Inflammatory macrophage (primary cell): ENCODE measurements at places on chromosomes 6 and 20.

GRCh38 chr6:119594907-119595306 lies 245.3 kb upstream of the MAN1A1 start:
- DNase-seq: no peak

DNA sequence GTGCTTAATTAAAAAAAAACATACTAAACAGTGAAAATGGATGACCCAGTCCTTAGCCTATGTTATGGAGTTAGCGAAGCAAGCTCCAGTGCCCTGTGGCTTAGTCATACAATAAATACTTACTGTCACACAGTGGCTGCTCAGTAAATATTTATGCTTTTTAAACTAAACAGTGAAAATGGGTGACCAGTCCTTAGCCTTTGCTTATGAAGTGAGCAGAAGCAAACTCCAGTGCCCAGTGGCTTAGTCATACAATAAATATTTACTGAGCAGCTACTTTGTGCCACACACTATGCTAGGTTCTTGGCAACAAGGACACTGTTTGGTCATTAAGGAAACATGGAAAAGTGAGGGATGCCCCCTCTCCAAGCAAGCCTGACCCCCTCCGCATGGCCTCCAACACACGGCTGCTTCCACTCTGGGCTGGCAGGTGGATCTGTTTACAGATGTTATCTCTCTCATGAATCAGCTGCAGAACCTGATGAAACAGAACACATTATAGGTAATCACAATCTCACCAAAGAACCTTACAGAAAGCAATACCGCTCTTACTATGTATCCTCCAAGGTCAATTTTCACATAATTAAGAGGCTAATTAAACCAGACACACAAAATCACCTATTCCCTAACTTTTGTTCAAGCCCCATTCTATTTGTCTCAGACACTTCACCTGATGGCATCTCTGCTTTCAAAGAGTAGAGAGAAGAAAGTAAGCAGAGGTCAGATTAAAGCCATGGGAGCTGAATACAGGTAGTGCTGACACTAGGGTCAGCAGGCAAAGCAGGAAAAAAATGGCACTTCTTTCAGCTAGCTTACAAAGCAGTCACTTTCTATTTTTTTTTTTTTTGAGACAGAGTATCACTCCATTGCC lies 27.3 kb downstream of the CDK5RAP1 start:
- DNase-seq: no peak

DNA sequence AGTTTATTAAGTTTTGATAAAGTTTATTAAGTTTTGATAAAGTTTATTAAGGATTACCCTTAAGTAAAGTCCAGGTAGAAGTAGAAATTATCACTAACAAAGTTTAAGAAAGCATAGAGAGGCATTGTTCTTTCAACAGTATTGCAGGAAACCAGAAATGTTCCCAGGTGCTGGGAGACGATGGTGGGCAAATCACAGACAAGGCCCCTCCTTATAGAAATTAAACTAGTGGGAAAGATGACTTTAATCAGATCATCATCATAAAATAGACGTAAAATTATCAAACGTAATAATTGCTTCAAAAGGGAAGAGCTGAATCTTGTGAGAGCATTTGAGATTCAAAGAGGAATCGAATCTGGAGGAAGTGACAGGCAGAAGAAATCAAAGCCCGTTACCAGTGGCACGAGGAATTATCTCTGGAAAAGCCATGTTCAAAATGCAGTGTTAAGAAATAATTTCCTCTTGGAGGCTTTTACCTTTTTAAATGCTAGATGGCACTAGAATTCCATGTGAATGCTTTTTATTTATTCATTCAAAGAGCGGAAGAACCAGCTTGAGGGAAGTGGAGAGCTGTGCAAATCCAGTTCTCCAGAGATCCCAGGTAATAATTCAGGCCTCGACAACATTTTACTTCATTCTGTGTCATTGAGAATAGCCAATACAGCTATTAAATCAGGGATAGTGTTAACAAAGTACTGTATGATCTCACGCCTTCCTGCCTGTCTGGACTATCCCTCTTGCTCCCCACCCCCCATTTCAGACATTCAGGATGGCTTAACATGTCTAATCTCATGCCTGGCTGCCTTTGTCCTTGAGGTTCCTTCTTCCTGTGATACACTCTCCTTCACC lies 1.0 kb upstream of the APMAP start:
- peak; percentile 12 for DNase-seq

DNA sequence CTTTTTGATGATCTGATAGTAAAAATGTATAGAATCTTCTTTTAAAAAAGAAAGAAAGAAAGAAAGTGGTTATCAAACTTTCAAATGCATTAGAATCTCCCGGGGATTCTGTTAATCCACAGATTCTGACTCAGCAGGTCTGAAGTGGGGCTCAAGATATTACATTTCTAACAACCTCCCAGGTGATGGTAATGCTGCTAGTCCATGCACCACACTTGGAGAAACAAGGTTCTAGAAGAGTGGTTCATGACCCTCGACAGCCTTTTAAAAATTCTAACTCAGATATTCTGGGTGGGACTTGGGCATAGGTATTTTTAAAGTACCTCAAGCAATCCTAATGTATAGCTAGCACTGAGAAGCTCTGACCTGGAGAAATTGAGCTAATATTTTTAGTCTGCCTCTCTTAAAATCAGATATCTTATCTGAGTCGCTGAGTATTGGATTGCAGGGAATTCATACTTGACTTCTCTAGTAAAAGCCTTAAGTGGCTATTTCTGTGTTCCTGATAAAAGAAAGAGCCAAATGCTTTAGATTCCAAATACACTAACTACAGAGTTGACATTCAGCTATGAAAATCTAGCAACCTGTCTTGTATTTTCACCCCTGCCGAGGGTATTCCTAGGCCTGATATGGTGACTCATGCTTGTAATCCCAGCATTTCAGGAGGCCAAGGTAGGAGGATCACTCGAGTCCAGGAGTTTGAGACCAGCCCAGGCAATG lies 252.4 kb downstream of the PHACTR1 start:
- no peak for DNase-seq

- no peak for DNase-seq
These were observed 227.1 kb downstream of the ESR1 start for GRCh38 chr6:152034631-152035030.

DNA sequence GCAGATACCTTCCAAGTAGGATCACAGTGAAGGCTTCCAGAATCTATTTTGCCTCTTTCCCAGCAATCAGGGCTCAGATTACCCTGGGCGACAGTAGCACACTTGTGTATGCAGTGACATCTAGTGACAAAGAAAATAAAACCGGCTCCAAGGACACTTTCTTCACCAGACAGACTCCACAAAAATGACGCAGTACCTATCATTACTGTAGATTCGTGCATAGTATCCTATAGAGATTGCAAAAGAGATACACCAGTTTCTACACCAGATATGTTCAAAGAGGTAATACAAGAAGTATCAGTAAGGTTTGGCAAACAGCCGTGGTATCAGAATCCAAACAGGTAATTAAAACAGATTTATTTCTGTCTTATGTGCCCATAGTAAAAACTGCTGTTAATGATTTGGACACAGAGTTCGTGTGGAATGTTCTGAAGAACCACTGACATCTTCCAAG lies 600.4 kb upstream of the JAG1 start:
- peak; percentile 65 for DNase-seq

- no peak for DNase-seq
These were observed 365.8 kb upstream of the OPRM1 start for GRCh38 chr6:153673225-153673624.

GRCh38 chr6:46637933-46638332 lies 14.7 kb downstream of the CYP39A1 start:
- no peak for DNase-seq

DNA sequence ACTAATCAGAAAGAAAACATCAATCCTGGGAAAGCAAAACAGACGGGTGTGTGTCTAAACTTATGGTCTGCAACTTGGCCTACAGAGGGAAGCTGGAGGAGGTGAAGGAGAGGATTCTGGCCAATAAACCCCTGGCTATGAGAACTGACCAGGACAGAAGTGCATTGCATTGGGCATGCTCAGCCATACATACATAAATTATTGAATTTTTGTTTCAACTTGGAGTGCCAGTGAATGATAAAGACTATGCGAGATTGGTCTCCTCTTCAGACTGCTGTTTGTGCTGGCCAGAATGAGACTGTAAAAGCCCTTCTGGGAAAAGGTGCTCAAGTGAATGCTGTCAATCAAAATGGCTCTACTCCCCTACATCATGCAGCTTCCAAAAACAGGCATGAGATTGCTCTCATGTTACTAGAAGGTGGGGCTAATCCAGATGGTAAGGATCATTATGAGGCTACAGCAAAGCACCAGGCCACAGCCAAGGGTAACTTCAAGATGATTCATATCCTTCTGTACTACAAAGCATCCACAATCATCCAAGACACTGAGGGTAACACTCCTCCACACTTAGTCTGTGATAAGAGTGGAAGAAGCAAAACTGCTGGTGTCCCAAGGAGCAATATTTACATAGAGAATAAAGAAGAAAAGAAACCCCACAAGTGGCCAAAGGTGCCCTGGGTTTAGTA lies 17.4 kb downstream of the ADNP start:
- DNase-seq: no peak

DNA sequence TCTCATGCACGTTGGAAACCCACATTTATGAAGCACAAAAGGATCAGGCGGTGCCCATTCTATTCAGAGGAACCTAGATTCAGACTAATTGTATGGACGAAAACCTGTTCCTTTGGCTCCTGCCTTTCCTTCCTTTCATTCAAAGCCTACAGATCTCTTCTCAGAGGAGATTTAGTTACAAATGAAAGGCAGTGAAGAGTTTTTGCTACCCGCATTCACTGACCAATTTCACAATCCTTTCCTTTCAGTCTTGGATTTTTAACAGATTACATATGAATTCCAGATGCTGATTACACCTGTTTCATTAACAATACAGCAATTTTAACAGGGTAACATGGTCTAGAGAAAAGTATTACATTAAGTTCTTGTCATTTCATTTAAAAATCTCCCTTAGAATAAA lies 32.0 kb downstream of the TMEM242 start:
- DNase-seq: no peak

DNA sequence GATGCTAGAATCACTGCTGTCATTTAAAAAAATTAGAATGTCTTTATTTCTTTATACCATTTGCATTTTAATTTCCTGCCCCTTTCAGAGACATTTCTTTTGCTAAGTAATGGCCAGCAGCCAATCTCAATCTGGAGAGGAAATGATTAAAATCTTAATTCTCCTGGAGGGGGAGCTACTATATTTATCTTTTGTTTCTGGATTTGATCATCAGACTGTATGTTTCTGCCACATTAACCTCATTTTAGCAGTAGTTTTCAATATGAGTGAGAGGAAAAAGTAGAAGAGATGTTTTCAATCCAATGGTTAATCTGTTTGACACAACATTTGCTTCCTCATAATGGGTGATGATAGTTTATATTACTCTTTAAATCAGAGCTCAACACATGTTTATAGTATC lies 138.0 kb downstream of the FUT9 start:
- no peak for DNase-seq
